Large intestine (tissue), 12 donors: ENCODE measurements at places on chromosomes 6 and 20. TPM values are rescaled to one million over a fixed set of nuclear protein-coding genes. Genes with fewer than 3 reads are reported as not detected.

COX4I2 gene
- polyA plus RNA-seq: 1.8 TPM

DNA sequence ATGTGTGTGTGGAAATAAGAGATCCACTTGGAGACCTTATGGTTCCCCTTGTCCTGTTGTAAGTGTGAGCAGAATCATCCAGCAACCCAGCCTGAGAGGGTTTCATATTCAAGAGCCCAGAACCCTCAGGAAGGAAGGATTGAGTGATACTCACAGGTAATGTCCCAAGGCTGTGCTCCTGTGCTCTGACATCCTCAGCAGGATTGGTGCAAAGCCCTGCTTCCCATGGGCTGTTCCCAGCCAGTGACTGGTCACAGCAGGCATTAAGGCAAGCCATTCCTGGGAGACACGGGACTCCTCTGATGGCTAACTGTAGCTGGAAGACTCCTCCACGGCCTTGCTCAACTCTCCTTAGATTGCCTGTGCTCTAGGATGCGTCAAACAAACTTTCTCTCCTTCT is 33.8 kb upstream of the HLA-G start:
- no peak for DNase-seq

GRCh38 chr6:156434049-156434794 is 343.0 kb upstream of the ARID1B start:
- no peak for DNase-seq

DNA sequence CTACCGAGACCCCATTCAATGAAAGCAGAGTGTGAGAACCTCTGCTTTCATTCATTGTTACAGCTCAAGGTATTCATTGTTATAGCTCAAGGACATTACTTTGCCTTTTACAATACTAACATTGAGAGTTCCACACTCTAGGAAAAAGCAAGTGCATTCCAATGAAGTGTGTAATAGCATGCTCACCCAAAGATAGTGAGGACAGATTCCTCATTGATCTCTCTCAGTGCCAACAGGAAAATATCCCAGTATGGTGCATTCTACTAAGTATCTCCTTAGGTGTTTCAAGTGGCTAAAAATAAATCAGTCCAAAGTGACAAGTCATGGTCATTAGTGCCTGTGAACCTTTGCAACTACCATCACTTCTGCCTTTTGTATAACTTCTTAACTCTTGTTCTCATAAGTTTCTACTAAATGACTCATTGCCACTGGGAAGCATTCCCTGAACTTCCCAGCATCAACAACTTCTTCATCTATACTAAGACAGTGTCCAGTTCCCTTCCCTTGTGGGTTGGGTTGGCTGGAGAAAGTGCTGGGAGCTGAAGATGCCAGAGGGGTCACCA is 140.7 kb upstream of the STXBP5 start:
- DNase-seq: no peak
